ENCODE measurements at places on chromosomes 2 and 18.

GRCh38 chr2:45168711-45169338 lies 159.6 kb upstream of the SIX2 start:
- peak; percentile 43 for DNase-seq

- no peak for DNase-seq
These were observed 39.5 kb upstream of the DYNAP start for GRCh38 chr18:54551590-54551989.

- DNase-seq = no peak
These were observed 53.5 kb downstream of the ATP8B1 start for GRCh38 chr18:57749604-57749970.

DNA sequence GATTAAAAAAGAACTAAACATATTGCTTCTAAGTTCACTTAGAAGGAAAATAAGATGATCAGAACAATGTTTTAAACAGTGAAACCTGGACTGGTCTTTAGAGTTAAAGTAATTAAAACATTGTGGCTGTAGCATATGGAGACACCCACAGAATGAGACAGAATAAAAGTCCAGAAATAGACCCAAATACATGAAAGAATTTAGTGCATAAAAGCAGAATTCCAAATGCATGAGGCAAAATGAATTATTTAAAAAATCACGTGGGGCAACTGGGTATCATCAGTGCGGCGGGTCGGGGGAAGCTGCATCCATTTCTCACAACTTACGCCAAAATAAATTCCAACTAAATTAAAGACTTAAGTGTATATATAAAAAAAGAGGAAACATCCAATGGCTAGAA lies 12.1 kb downstream of the RNF149 start:
- no peak for DNase-seq

GRCh38 chr2:201059961-201060755 lies 11.3 kb downstream of the HYCC2 start:
- no peak for DNase-seq
